Lung microvascular endothelial cell (primary cell): ENCODE measurements at places on chromosomes 13 and 19. TPM values are rescaled to one million over a fixed set of nuclear protein-coding genes. Genes with fewer than 3 reads are reported as not detected.
A peak's percentile ranks its signal among the peaks of the same experiment; 100 is the strongest.

DNA sequence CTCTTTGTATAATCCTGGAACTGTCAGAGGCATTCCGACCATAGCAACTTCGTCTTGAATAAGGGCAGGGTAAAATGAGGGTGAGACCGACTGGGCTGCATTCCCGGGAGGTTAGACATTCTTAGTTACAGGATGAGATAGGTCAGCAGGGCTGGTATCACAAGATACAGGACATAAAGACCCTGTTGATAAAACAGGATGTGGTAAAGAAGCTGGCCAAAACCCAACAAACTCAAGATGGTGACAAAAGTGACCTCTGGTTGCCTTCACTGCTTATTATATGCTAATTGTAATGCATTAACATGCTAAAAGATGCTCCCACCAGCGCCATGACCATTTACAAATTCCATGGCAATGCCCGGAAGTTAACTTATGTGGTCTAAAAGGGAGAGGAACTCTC is 27.7 kb upstream of the MBNL2 start:
- DNase-seq = peak; percentile 27

DNA sequence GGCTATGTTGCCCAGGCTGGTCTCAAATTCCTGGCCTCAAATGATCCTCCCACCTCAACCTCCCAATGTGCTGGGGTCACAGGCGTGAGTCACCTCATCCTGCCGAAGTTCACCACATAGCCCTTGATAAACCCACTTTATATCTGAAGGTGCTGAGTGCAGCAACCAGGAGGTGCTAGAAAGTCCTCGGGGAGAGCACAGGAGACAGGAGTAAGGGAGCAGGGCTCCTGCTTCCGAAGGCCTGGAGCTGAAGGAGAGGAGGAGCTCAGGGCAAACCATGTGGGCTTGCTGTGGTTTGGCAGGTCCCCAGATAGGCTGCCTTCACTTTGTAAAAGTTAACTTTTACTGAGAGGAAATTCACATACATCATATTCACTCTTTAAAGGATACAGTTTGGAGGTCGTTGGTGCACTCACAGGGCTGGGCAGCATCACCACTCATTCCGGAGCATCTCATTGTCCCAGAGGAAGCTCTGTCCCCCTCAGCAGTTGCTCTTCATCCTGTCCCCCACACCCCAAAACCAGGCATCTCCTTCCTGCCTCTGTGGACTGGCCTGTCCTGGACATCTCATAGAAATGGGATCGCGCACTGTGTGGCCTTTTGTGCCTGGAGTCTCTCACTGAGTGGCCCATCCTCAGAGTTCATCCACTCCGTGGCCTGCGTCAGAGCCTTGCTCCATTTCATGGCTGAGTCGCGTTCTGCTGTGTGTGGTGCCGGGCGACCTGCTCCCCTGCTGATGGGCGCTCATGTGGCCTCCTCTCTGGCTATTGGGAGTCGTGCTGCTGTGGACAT is 49.5 kb downstream of the KDM4B start:
- DNase-seq = no peak

- no peak for DNase-seq
These were observed 490.8 kb downstream of the RFC3 start for GRCh38 chr13:34308725-34309124.

GRCh38 chr19:56088497-56089215 is 32.4 kb downstream of the ZNF787 start:
- no peak for DNase-seq

DNA sequence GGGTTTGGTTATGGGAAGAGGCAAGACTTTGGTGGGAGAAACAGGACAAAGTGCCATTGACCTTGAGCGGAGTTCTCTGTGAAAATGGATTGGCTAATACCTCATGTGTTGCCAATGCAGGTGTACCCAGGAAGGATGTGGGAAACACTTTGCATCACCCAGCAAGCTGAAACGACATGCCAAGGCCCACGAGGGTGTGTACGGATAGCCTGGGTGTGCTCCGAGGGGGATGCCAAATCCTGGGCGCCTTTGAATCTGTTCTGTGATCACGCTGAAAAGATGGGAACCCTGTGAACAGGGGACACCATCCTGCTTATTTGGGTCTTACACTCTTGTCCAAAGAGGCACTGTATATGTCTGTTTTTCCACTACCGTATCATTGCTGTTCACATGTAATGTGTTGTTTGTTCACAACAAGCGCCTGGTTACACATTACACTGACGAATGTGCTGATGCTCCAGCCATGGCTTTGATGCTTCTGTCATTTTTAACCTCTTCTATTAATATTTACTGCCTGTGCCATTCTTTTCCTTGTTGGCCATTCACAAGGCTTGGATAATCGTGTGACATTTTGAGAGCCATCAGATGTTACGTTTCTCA is 8.3 kb downstream of the GTF3A start:
- no peak for DNase-seq

GRCh38 chr19:10168386-10168948 is 26.3 kb downstream of the DNMT1 start:
- DNase-seq = no peak

DNA sequence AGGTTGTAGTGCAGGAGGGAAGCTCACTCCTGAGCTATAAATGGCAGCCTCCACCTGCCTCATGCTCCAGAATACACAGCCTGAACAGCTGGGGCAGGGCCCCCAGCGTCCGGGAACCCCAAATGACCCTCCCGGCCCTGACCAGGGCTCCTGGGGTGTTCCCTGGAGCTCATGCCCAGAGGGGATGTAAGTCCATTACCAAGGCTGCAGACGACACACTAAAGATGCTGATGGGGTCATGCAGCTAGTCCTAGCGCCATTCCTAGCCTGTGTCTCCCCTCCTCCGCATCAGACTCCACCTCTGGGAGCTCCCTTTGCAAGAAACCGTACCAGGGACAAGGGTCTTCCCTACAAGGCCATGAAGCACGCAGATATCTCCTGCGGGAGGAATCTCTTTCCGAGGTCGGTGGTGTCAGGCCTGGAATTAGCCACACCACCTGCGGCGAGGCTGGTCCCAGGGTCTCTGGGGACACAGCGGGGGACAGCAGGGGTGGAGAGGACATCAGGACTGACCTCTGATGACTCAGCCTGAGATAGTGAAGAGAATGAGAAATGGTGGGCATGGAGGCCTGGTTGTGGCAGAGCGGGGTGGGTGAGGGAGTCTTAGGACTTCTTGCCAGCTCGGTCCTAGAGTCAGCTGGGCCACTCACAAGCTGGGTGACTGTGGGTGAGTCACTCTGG is 11.9 kb upstream of the TPM4 start:
- no peak for DNase-seq

DNA sequence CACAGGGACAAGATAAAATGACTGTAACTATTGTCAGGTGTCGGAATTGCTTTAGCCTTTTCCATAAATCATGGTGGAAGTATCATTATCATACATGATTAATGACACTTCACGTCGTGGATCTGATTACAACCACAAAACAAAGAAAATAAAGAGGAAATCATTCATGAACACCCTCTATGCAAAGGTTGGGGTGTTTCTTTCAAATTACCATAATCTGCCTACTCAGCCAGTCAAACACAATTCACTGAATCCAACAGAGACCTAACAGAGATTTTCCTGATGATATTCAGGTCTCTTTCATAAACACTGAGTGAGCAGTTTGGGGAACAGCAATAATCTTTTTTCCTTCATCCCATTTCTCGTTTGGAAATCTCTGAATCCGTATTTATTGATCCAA is 625.6 kb downstream of the DCT start:
- DNase-seq = no peak

- DNase-seq = peak; percentile 18
These were observed 5.9 kb upstream of the ARL11 start for GRCh38 chr13:49622174-49622946.

DNA sequence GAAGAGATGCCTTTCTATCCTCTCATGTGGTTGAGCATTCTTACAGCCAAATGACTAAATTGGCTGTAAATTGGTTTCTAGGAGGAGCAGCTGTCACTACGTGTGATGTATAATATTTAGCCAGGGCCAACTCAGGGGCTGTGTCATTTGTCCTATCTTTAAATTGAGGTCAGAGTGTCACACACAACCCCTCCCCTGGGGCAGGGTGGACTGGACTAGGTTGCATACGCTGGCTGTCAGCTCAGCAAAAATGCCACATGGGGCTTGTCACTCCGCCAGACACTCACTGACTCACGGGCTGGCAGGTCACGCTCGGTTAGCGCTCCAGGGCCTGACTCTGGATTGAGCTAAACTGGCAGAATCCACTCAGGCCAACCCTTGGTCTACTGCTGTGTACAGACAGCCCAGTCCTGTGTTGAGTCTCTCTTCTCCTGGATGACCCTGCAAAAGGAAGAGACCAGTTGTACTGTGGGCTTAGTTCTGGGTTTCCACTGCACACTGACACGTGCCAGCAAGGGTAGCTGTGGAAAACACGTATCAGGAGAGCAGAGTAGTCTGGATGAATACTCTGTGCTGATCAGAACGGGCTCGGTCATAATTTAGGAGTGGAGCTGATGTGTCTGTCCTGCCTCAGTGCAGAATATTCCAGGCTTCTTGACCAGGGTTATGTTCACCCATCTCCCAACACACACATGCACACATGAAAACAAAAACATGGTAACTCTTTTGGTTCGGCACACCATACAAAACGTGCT is 29.1 kb downstream of the SHISA2 start:
- DNase-seq = peak; percentile 55

DNA sequence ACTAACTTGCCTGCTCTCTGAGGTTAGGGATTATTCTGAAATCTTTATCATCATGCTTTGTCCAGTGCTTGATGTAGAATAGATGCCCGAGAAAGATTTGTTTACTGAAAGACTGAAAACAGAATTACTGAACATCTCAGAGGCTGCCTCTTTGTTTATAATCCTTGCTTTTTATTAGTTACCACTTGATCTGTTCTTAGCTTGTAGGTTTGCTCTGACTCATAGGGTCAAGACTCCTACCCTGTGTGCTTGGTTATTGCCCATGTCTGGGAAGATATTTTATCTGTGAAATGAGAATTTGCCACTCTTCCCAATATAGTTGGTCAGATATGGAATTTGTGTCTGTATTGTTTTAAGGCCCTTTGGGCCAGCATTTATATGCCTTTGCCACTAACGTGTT is 675.3 kb downstream of the DIAPH3 start:
- DNase-seq = no peak

DNA sequence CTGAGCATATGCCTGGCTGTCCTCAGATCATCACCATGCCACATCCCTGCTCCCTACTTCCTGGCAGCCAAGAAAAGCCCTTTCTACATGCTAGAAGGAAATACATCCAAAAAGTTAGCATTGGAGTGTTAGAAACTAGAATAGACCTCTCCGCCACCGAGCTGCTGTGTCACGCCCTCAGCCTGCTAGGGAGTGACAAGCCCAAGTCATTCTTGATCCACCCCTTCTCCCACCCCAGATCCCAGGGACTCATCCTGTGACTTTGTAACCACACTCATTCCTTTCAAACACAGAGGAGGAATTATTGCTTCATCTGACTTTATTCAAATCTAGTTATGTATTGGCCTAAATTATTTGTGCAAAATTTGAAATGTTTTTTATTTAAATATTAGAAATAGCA is 45.3 kb downstream of the POLR1D start:
- DNase-seq = no peak

DNA sequence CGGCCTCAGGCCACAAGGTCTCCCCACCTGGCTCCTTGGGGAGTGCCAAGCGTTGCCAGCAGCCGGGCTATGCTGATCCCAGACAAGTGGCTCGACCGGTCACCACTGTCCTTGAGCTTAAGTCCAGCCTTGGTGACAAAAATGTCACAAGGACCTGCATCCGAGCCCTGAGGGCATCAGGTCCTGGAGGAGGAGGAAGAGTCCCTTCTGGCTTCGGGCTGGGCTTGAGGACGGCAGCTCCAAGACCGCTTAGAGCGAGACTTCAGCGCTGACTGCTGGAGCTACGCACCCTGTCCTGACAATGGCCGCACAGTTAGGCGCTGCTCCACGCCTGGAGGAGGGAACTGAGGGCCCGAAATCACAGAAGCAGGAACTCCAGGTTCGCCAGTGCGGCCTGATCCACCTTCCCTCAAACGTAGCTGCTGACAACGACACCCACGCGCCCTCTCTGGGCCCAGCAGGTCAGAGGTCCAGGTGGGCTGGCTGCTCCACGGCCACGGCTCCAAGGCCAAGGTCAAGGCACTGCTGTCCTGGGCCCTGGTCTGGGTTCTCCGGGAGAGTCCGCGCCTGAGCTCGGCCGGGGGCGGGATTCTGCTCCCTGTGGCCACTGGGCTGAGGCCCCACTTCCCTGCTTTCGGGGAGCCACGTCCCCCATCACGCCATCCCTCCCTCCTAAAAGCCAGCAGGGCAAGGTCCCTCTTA is 7.0 kb downstream of the SBNO2 start:
- DNase-seq = no peak

DNA sequence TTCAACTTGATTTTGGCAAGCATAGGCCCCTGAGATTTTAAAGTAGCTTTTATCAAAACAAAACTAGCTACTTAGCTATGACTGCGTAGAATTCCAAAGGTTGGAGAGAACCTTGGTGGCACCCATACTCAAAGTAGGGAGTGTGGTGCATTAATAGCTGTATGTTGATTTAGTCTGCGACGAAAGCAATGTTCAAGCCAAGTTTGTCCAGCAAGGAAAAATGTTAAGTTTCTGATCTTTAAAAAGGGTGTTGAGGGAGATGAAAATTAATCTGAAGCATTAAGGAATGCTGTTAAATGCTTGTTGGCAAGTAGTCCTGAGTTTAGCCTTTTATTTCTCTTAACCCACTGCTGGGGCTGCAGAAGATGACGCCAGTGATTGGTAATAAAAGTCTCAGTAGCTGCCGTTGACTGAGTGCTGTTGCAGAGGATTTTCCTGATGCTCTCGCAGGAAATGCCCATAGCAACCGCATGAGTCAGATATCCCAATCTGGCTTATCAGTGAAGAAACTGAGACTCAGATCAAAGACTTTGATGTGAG is 75.9 kb upstream of the RNF113B start:
- peak; percentile 80 for DNase-seq

DNA sequence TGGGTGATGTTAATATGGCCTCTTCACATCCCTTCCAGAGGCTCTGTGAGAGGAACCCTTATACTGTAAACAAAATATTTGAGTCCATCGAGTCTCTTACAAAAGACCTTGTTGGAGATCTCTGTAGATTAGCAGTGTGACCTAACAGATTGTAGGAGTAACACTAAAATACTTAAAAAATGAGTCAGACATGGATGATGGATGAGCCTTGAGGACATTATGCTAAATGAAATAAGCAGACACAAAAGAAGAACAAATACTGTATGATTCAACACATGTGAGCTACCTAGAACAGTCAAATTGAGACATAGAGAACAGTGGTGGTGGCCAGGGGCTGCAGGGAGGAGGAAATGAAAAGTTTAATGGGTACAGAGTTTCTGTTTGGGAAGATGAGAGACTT is 152.2 kb upstream of the UBL3 start:
- peak; percentile 52 for DNase-seq

Gene GRIN2D
- total RNA-seq = 0.20 and 0.22 TPM in 2 replicates

Gene SLC10A2
- not detected in 2 replicates for total RNA-seq
